Mesenchymal stem cell (in vitro differentiated cells and primary cell): ENCODE measurements at places on chromosomes 12 and 14.

- peaks cover 42% of the 10 kb centered on the region for H3K27me3 ChIP-seq
- DNase-seq, result no peak
- peaks cover 32% of the 10 kb centered on the region for H3K4me1 ChIP-seq
Measured at GRCh38 chr12:113136128-113136989, 798 bp upstream of the RASAL1 start.

GRCh38 chr14:68668531-68668930 lies 124.3 kb downstream of the ZFP36L1 start:
- DNase-seq, result no peak
- no peaks in the 10 kb centered on the region for H3K27me3 ChIP-seq
- H3K4me1 ChIP-seq, result peaks cover 3% of the 10 kb centered on the region
- no peak overlapping the region for H3K27ac ChIP-seq

DNA sequence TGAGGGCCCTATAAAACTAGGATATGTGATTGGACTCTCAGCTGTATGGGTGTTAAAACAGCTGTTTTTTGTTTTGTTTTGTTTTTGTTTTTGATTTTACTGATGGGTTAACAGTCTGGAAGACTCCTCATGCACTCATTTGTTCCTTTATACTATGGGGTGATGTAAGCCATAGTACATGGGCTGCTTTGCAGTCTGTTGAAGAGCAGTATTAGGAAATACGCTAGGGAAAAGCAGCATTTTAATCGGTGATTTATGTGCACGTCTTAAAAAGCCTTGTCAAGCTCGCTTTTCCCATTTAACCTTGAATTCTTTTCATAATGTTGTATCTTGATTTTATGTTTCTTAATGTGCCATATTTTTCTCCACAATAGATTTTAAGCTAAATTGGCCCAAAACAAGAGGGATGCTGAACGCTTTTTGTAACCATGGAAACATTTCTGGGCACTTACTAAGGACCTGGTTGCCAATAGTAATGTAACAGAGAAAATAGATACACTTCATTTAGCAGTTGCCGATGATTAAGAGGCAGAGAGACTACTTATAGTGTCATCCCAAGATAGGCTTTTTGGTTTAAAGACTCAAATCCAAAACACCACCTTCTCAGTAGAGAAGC lies 244.0 kb downstream of the SNAPC1 start:
- no peaks in the 10 kb centered on the region for H3K36me3 ChIP-seq
- DNase-seq, result no peak
- H3K4me3 ChIP-seq, result no peak overlapping the region
- no peak overlapping the region for H3K27ac ChIP-seq
- H3K4me1 ChIP-seq, result no peaks in the 10 kb centered on the region

- H3K27ac ChIP-seq, result no peak overlapping the region
- H3K27me3 ChIP-seq, result peaks cover 14% of the 10 kb centered on the region
- H3K36me3 ChIP-seq, result no peaks in the 10 kb centered on the region
- peaks cover 8% of the 10 kb centered on the region for H3K4me1 ChIP-seq
Measured at GRCh38 chr12:132256646-132257045, 72.7 kb downstream of the GALNT9 start.

DNA sequence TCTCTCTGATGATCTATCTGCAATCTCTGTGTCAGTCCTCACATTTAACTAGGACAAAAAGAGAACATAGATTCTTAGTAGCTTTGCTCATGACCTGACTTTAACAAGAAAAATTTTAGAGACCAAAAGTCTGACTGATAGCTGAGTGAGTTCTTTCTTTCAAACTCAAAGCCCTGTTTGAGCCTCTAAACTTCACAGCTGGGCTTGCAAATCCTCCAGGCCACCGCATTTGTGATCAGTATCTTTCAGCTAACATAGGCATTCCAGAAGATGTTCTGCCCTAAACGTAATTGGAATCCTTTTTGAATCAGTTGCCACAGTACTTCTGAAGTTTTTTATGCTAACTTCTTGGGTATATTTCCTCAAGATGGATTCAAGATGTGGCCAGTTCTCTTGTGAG lies 459.0 kb downstream of the DPF3 start:
- no peak overlapping the region for H3K4me3 ChIP-seq
- H3K27ac ChIP-seq, result no peak overlapping the region
- DNase-seq, result no peak
- no peaks in the 10 kb centered on the region for H3K4me1 ChIP-seq
- H3K36me3 ChIP-seq, result no peaks in the 10 kb centered on the region

- no peaks in the 10 kb centered on the region for H3K36me3 ChIP-seq
- no peak overlapping the region for H3K27ac ChIP-seq
- no peak for DNase-seq
- H3K4me3 ChIP-seq, result no peak overlapping the region
Measured at GRCh38 chr12:78224154-78224553, 393.5 kb downstream of the NAV3 start.

- no peak for DNase-seq
- no peak overlapping the region for H3K27ac ChIP-seq
- no peaks in the 10 kb centered on the region for H3K4me1 ChIP-seq
- peaks cover 82% of the 10 kb centered on the region for H3K36me3 ChIP-seq
Measured at GRCh38 chr12:132840536-132840935, 11.9 kb upstream of the GOLGA3 start.

- DNase-seq, result no peak
- H3K27ac ChIP-seq, result no peak overlapping the region
- peaks cover 37% of the 10 kb centered on the region for H3K27me3 ChIP-seq
- no peaks in the 10 kb centered on the region for H3K36me3 ChIP-seq
- no peak overlapping the region for H3K4me3 ChIP-seq
- H3K4me1 ChIP-seq, result peaks cover 23% of the 10 kb centered on the region
Measured at GRCh38 chr14:77183896-77184295, 2.3 kb downstream of the TMEM63C start.

- H3K27me3 ChIP-seq, result no peaks in the 10 kb centered on the region
- no peaks in the 10 kb centered on the region for H3K36me3 ChIP-seq
Measured at GRCh38 chr14:33414041-33414440, 475.4 kb downstream of the NPAS3 start.

DNA sequence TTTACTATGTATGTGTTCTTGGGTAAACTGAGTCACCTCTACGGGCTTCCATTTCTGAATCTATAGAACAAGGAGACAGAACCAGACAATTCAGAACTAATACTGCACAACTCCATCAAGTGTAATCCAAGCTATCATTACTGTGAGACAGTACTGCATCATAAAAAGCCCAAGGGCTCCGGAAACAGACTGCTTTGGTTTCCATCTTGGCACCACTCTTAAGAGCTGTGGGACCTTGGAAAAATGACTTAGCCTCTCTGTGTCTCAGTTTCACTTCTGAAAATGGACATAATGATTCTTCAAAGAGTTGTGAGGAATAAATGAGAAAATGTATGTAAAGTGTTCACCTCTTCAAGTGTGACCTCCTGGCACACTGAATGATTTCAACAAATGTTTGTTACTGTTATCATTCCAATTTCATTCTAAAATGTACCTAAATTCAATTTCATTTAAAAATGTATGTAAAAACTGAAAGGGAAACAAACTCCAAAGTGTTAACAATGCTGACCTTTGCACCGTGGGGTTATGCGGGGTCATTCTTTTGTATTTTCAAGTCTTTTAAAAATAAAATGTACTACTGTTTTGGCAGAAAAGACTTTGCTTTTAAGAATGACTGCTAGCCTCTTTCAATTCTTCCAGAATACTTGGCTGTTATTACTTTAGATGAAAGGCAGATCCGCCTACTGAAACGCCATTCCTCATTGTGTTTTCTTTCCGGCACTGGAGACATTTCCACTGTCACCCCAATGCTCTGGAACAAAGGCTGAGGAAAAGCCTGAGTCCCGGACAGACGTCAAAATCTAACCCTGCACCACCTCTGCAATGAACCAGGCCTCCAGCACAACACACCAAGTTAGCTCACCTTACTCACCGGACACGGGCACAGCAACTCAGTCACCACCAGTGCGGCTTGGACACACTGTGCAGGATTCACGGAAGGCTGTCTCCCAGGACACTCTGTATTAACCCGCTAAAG lies 62.8 kb downstream of the TMCC3 start:
- no peak overlapping the region for H3K4me3 ChIP-seq
- peaks cover 2% of the 10 kb centered on the region for H3K4me1 ChIP-seq
- H3K36me3 ChIP-seq, result peaks cover 6% of the 10 kb centered on the region
- H3K27me3 ChIP-seq, result no peaks in the 10 kb centered on the region
- no peak overlapping the region for H3K27ac ChIP-seq

- no peaks in the 10 kb centered on the region for H3K36me3 ChIP-seq
- no peak for DNase-seq
- no peaks in the 10 kb centered on the region for H3K4me1 ChIP-seq
- no peaks in the 10 kb centered on the region for H3K27me3 ChIP-seq
- no peak overlapping the region for H3K27ac ChIP-seq
Measured at GRCh38 chr14:104218361-104219180, 80.2 kb downstream of the KIF26A start.

GRCh38 chr14:67140556-67140955 lies 48.7 kb upstream of the GARIN2 start:
- no peak for DNase-seq
- H3K4me3 ChIP-seq, result no peak overlapping the region
- H3K27ac ChIP-seq, result no peak overlapping the region
- H3K27me3 ChIP-seq, result no peaks in the 10 kb centered on the region
- H3K36me3 ChIP-seq, result no peaks in the 10 kb centered on the region

- no peaks in the 10 kb centered on the region for H3K27me3 ChIP-seq
- DNase-seq, result no peak
- H3K4me3 ChIP-seq, result no peak overlapping the region
- peaks cover 12% of the 10 kb centered on the region for H3K36me3 ChIP-seq
- H3K27ac ChIP-seq, result no peak overlapping the region
Measured at GRCh38 chr12:94998326-94998725, 5.2 kb downstream of the NDUFA12 start.

DNA sequence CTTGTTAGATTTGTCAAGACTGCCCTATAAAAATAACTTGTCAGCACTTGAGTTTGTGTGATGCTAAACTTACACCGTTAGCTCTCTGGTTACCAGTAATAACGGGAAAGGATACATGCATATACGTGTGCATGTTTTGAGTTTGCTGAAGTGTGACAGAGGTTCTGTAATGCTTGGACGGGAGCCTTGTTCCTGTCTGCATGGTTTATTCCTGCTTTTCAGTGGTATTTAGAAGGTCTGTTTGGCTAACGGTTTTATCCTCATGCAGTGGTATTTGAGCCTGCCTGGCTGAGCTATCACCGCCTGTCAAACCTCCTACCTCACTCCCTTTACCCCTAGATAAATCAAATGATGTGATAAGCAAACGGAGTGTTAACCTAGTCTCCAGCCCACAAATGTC lies 305.6 kb downstream of the GALC start:
- no peak overlapping the region for H3K27ac ChIP-seq
- no peak overlapping the region for H3K4me3 ChIP-seq
- no peak for DNase-seq
- no peaks in the 10 kb centered on the region for H3K4me1 ChIP-seq
- H3K36me3 ChIP-seq, result no peaks in the 10 kb centered on the region
- no peaks in the 10 kb centered on the region for H3K27me3 ChIP-seq

- H3K27me3 ChIP-seq, result no peaks in the 10 kb centered on the region
- H3K27ac ChIP-seq, result no peak overlapping the region
- peaks cover 1% of the 10 kb centered on the region for H3K4me1 ChIP-seq
Measured at GRCh38 chr14:80585506-80585835, 356.1 kb downstream of the CEP128 start.

GRCh38 chr14:63487724-63488123 lies 55.5 kb downstream of the PPP2R5E start:
- H3K36me3 ChIP-seq, result no peaks in the 10 kb centered on the region
- H3K27ac ChIP-seq, result no peak overlapping the region
- no peaks in the 10 kb centered on the region for H3K4me1 ChIP-seq
- H3K27me3 ChIP-seq, result no peaks in the 10 kb centered on the region

GRCh38 chr12:124370851-124371250 lies 76.0 kb downstream of the RFLNA start:
- no peak for DNase-seq
- H3K27me3 ChIP-seq, result no peaks in the 10 kb centered on the region
- peaks cover 55% of the 10 kb centered on the region for H3K36me3 ChIP-seq
- H3K27ac ChIP-seq, result peak overlapping the region; percentile 10
- peaks cover 53% of the 10 kb centered on the region for H3K4me1 ChIP-seq
- no peak overlapping the region for H3K4me3 ChIP-seq

DNA sequence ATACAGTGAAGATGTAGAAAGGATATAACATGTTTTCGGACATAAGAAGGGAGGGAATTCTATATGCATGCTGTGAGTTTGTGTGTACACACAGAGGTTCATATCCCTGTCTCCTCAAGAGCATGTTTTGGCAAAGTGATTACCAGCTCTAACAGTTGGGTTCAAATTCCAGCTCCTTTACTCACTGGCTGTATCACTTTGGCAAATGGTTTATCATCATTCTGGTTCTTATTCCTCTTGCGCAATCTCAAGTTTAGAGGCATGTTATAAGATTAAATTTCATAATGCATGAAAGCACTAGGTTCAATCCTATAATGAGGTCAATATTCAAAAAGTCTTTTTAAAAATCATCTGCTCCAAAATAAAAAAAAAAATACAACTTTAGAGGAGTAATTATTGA lies 107.7 kb upstream of the LRFN5 start:
- H3K27me3 ChIP-seq, result no peaks in the 10 kb centered on the region
- H3K36me3 ChIP-seq, result no peaks in the 10 kb centered on the region
- H3K27ac ChIP-seq, result no peak overlapping the region

DNA sequence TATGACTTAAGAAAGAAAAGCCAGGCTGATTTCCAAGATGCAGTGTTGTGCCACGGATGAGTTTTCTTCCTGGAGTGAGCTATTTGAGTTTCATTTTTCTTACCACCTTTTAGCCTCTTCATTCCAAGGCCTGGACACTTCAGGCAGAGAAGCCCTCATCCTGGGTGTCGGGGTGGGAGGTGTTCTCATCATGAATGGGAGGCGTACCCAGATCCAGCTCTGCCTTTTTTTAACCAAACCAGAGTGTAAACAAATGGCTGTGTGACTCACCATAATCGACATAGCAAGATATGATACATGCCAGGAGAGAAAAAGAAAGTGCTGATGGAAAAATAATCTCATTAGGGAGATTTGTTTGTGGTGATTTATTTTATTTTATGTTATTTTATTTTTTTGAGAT lies 79.9 kb downstream of the ARF6 start:
- peak overlapping the region; percentile 83 for H3K27ac ChIP-seq
- H3K4me3 ChIP-seq, result no peak overlapping the region
- no peaks in the 10 kb centered on the region for H3K36me3 ChIP-seq
- peak; percentile 94 for DNase-seq
